ENCODE measurements at places on chromosomes 7 and 10.

DNA sequence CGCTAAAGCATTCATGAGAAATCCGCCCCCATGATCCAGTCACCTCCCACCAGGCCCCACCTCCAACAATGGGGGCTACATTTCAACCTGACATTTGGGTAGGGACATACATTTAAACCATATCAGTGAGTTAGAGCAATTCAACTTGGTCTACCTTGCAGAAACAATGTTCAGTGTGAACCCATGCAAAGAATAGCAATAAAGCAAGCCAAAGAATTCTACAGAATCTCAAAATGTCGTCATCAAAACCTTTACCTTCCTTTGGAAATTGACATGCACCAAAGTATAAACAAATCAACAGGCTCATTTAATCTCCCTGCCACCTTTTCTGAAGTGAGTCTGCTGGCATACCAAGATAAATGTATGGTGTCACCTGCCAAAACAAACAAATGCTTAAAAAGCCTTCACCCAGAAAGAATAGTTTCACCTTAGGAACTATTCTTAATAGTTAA is 68.8 kb upstream of the ABLIM1 start:
- no peak for DNase-seq

GRCh38 chr7:17623546-17624185 is 316.6 kb downstream of the SNX13 start:
- no peak for DNase-seq

- DNase-seq, result no peak
Measured at GRCh38 chr7:151198945-151199848, 11.1 kb downstream of the H2BK1 start.

DNA sequence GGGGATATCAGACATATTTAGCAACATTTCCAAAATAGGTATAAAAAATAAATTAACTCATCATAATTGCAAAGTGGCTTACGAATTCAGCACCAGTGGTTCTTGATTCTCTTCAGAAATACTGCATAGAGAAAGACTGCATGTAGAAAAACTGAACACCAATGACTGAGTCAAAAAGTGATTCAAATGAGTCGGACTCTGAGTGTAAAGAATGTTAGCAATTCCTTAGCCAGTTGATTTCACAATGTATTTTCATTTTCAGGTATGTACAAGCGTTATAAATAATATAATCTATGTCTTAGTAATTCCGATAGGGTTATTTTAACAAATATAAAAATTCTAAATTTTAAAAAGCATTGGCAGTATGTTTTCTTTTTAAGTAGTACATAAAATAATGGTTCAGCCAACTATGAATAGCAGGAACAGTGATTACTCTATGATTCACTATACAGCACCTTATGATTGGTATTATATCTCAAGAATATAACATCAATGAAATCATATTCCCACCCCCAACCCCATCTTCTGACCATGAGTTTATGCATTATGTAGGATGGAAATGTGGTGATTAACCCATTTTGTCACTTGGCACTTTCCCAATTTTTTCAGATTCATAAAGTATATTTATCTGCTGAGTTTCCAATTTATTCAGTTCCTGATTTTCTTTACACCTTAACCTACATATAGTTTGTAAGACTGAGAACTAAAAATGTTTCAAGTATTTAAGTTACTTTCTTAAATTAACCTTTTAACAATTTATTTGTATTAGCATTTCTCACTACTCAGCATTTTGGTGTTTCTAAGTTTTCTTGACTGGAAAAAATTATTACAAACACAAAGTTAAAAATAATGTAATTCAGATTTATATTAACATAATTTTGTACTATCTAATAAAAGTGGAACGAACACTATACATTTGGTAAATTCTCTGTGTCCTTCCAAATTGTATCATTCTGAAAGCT is 33.9 kb downstream of the DNAJC1 start:
- DNase-seq, result no peak

- no peak for DNase-seq
Measured at GRCh38 chr7:24336461-24336860, 52.5 kb downstream of the NPY start.

DNA sequence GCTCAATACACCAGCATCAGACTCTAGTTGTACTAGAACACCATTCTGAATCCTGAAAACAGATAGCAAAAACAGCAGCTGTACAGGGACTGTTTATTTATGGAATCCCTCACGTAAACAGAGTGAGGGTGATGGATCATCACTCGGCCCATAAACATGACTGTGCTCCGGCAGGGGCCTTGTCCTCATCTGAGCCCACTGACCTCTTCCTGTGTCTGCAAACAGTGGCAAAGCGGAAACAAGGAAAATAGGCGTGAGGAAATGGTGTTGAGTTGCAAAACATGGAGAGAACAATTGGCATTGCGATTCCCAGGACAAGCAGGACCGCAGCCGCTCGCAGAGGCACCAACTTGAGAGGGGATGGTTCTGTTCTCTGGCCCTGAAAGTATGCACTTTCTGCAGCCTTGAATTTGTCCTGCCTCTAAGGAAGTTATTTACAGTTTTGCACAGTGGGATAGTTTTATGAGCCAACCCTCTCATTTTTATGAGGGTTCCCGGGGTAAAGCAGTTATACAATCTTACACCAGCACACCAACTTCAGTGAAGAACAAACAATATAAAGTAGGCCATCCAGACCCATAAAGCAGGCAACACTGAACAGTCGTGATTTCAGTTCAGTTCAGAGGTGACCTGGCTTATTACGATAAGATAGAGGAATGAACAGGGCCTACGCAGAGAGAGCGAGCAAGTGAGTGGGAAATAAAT is 248.0 kb upstream of the FZD8 start:
- no peak for DNase-seq

GRCh38 chr7:24728503-24729364 is 28.5 kb downstream of the GSDME start:
- no peak for DNase-seq

GRCh38 chr7:68216051-68216450 is 1219.4 kb downstream of the TYW1 start:
- DNase-seq, result no peak

GRCh38 chr10:81733542-81733941 is 141.5 kb upstream of the NRG3 start:
- no peak for DNase-seq

DNA sequence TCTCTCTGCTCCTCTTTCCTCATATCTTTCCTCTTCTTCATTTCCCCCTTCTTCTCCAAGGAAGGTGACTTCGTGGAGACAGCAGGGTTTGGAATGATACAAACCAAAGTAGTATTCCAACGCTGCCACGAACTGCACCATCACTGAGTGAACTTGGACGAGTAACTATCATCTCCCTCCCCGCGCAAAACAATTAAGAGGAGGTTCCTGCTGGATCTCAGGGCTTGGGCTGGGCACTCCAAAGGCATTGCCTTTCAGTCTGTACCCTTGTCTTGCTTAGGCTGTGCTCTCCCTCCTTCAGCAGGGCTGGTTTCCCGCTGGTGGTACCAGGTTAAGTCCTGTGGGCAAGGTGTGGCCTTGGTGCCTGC is 790 bp upstream of the PITX3 start:
- DNase-seq, result no peak

DNA sequence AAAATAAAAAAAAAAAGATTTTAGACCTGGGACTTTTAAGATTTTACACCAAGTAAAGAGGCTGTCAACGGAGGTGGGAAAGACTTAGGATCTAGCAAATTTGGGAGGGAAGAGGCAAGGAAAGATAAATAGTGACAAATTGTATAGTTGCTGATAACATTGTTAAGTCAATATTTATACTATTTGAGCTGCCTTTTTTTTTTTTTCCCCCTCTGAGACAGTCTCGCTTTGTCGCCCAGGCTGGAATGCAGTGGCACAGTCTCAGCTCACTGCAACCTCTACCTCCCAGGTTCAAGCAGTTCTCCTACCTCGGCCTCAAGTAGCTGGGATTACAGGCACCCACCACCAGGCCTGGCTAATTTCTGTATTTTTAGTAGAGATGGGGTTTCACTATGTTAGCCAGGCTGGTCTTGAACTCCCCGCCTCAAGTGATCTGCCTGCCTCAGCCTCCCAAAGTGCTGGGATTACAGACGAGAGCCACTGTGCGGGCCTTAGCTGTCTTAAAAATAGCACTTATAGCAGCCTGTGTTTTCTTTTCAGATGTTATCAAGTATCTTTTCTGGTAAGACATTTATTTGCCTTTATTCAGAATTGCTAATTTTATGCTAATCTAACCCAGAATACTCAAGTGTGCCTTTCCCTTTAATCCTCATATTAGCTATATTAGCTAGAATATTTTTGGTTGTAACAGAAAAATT is 94.5 kb downstream of the MMRN2 start:
- no peak for DNase-seq

DNA sequence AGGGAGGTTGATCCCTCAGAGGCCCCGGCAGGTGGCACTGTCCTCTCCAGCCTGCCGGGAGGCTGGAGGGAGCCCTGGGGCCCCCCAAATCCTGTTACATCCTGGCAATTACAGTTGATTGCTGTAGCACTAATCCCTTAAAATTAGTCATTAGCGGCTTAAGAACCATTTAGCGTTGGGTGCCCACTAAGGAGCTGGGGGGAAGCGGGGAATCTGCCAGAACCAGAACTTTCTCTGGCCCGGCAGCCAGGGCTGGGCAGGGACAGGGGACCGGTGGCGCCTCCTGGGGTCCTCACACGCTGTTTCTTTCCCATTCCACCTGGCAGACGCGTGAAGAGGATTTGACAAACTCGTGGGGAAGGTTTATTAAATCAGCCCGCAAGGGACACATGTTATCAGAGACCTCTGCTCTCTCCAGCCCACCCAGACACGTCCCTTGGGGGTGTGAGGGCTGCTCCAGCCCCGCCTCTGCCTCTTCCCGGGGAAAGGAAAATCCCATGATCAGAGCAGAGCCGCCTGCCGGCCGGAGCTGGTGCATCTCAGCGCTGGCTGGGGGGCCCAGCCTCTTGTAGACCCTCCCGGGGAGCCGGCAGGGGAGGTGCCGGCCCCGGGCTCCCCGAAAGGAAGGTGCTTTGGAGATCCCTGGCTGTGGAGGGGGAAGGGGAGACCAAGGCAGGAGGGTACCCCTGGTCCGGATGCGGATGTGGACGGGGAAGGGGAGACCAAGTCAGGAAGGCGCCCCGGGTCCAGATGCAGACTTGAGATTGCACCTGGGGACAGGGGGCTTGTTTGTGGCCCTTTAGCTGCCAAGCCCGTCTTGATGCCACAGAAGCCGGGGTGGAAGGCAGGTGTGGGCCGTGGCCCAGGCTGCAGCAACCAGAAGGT is 142.7 kb downstream of the ELFN1 start:
- no peak for DNase-seq

GRCh38 chr10:72277996-72278667 is 4.4 kb downstream of the DDIT4 start:
- DNase-seq, result no peak

- DNase-seq, result no peak
Measured at GRCh38 chr7:153473185-153473584, 579.0 kb upstream of the DPP6 start.

- no peak for DNase-seq
Measured at GRCh38 chr7:3187444-3188040, 113.5 kb upstream of the SDK1 start.

DNA sequence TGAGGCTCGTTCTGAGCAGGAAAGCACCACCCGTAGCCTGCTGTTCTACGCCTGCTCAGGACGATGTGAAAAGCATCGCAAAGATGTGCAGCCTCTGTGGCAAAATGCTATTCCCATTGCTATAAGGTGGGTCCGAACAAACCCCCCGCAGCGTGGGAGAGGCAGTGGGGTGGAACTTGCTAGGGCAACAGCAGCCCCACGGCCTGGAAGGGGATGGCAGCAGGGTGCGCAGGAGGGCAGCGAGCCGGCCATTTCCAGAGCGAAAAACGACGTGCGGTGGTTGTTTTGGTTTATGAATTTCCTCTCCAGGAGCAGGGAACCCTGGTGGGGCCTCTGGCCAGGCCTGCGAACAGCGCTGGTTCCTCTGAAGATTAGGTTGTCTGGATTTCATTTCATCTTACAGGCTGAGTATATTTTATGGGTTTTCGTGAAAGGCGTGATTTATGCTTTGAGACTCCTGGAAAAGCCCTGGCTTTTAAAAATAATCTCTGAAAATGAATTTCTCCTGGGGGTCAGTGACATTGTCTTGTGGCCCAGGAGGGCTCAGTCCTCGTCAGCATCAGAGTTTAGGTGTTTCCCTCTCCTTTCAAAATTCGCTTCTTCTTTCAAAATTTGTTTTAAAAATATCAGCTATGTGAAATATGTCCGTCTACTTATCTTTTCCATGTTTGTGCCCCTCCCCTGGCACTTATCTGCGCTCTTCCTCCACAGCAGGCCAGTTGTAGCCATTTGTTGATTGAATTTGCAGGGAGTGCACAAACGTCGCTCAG is 42.3 kb upstream of the UBE3C start:
- no peak for DNase-seq

DNA sequence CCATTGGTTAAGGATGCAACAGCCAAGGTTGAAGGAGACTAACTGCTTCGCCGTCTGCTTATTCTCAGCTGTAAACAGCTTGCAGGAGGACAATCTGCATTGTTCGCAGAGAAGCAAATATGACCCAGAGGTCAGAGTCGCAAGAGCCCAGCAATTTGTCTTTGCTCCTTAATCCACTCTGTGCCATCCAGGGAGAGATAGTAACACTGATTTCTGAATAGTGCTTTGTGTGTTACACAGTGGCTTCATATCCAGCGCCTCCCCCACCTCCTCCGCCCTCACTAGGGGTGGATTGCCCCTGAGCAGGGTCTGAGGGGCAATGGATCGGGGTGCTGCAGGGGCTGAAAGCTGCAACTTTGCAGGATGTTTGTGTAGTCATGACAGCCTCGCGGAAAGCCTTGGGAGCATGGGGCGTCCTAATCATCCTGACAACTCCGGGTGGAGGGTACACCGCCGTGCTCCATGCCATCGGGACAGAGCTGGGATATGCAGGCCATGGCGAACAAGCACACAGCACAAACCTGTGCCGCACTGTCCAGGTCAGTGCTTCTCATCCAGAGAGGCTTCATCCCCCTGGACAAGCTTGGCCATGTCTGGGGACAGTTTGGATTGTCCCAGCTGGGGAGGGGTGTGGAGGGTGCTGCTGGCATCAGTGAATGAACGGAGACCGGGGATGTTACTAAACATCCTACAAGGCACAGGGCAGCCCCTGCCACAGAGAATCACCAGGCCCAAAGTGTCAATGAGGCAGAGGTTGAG is 103.1 kb upstream of the INSIG1 start:
- DNase-seq, result no peak

GRCh38 chr10:9547936-9548904 is 1469.5 kb upstream of the CELF2 start:
- DNase-seq, result no peak

- no peak for DNase-seq
Measured at GRCh38 chr10:80709866-80710265, 172.2 kb downstream of the SH2D4B start.

- no peak for DNase-seq
Measured at GRCh38 chr7:77571801-77572200, 34.7 kb downstream of the PTPN12 start.
